Adipocyte (in vitro differentiated cells): ENCODE measurements at places on chromosomes 1 and 21.
A peak's percentile ranks its signal among the peaks of the same experiment; 100 is the strongest.

GRCh38 chr21:38643404-38644023 is 145.2 kb upstream of the ERG start:
- DNase-seq: no peak

DNA sequence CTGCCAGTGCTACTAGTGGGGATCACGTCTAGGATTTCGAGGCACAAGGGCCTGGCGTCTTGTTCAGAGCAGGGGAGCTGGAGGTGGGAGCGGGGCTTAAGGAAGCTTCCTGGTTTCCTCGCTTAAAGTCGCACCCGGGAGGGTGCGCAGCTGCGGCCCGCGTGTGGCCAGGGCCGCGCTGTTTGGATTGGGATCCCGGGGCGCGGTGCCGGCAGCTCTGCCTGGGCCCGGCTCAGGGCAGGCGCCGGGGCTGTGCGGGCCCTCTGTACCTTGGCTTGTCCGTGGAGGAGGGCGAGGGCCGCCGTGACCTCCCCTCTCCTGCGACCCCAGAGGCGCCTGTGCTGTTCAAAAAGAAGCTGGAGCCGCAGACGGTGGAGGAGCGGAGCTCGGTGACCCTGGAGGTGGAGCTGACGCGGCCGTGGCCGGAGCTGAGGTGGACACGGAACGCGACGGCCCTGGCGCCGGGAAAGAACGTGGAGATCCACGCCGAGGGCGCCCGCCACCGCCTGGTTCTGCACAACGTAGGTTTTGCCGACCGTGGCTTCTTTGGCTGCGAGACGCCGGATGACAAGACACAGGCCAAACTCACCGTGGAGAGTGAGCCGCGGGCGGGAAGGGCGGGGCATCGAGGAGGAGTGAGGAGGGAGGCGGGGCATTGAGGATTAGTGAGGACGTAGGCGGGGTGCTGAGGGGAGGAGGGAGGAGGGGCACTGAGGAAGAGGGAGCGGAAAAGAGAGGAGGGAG is 67.8 kb downstream of the OBSCN start:
- DNase-seq: peak; percentile 94

GRCh38 chr1:79128722-79129121 is 122.2 kb upstream of the ADGRL4 start:
- DNase-seq: peak; percentile 74

DNA sequence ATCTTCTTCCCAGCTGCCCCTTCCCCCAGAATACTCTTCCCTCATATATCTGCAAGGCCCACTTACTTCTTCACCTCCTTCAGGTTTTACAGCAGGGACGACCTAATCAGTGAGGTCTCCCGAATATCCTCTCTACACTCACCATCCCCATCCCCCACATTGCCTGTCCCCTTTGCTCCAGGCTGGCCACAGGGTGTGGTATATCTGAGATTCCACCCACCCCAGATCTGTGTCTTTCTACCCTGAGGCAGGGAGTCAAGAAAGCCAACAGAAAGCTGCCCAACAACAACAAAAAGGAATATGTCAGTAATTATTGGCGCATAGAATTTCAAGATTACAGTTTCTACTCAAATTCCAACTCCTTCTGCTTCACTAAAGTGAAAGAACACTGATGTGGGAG is 30.0 kb upstream of the OPRD1 start:
- peak; percentile 69 for DNase-seq

DNA sequence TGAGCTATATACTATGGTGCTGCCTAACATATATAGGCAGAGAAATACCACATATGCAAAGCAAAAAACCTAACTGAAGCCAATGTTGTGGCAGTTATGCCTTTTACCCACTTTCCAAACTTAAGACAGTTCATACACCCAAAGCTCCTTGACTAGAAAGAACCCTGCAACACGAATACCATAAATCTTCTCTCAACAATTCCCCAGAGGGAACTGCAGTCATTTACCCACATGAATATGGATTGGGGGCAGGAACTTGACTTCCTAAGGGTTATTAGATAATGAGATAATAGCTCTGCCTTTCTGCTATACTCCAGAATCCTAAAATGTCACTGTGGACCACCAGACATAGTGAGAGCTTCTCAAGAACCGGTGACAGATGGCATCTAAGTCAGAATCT is 2.9 kb upstream of the ASPM start:
- no peak for DNase-seq

- DNase-seq: peak; percentile 54
These were observed 102.6 kb downstream of the NRIP1 start for GRCh38 chr21:14962217-14962616.

DNA sequence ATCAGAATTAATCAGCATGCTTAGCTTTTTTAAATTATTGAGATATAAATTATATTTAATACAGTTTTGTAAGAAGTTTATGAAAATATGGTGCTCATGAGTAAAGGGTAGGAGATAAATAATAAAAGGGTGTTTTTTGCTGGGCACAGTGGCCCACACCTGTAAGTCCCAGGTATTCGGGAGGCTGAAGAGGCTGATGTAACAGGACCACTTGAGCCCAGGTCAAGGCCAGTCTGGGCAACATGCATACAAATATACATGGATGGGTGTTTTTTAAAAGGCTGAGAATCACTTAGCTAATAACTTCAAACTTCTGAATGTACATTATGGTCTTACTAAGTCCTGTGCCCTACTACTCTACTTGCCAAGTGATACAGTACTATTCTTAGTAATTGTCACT is 73.2 kb downstream of the TRIM33 start:
- DNase-seq: no peak

- DNase-seq: peak; percentile 90
These were observed at the start of gene NAXE for GRCh38 chr1:156591432-156592157. Gene NAXE (plus strand): TSS chr1:156591776. CDS start chr1:156591805, 29 bp downstream.

DNA sequence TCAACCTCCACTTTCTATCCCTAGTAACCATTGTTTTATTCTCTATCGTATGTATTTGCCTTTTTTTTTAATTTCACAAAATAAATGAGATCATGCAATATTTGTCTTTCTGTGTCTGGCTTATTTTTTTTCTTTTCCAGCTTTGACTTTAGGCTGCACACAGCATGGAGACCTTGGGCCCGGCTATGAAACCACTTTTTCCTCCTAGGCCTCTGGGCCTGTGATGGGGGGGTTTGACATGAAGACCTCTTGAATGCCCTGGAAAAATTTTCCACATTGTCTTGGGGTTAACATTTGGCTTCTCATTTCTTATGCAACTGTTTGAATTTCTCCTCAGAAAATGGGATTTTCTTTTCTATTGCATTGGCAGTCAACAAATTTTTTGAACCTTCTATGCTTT is 100.2 kb upstream of the BTG3 start:
- no peak for DNase-seq

GRCh38 chr1:224781800-224782199 is 147.7 kb upstream of the DNAH14 start:
- no peak for DNase-seq

DNA sequence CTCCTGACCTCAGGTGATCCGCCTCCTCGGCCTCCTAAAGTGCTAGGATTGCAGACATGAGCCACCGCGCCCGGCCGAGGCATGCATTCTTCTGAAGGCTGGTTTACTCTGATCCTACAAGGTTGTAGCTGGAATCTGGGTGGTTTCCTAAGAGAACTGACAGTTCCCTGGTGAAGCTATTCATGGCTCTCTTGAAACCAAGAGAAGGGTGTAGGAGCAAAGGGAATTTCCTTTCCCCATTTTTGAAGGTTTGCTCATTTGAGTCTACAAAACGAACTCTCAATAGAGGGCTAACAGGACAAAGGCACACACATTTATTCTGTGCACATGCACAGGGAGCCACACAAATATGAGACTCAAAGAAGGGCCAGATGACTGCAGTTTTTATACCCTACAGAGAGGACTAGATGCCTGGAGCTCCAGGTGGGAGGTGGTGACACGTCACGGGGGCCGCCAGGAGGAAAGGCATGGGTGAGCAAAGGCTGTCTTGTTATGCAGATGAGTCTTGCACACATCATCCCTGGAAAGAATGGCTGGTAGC is 49.5 kb upstream of the ERRFI1 start:
- DNase-seq: peak; percentile 43

DNA sequence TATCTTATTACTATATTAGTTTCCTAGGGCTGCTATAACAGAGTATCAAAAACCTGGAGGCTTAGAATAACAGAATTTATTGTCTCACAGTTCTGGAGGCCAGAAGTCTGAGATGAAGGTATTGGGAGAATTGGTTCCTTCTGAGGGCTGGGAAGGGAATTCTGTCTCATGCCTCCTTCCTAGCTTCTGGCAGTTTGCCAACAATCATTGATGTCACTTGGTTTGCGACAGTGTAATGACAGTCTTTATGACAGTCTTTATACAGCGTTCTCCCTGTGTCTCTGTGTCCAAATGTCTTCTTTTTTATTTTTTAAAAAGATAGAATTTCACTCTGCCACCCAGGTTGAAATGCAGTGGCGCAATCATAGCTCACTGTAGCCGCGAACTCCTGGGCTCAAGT is 15.8 kb upstream of the CENPF start:
- DNase-seq: no peak

DNA sequence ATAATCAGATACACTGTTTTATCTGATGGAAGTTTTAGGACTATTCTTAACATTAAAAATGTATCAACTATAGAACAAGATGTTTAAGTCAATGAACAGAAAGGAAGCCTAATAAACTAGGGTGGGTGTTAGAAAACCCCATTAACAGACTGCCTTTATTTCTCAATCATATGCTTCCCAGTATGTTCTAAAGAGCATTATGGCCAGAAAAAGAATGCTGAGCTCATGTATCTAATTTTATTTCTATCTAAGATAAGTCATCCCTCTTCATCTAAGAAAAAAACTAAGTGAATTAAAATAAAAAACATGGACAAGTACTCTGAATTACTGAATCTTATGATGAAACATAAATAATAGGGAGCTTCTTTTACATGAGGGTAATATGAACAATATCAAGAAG is 86.5 kb upstream of the TTC39A start:
- DNase-seq: no peak

DNA sequence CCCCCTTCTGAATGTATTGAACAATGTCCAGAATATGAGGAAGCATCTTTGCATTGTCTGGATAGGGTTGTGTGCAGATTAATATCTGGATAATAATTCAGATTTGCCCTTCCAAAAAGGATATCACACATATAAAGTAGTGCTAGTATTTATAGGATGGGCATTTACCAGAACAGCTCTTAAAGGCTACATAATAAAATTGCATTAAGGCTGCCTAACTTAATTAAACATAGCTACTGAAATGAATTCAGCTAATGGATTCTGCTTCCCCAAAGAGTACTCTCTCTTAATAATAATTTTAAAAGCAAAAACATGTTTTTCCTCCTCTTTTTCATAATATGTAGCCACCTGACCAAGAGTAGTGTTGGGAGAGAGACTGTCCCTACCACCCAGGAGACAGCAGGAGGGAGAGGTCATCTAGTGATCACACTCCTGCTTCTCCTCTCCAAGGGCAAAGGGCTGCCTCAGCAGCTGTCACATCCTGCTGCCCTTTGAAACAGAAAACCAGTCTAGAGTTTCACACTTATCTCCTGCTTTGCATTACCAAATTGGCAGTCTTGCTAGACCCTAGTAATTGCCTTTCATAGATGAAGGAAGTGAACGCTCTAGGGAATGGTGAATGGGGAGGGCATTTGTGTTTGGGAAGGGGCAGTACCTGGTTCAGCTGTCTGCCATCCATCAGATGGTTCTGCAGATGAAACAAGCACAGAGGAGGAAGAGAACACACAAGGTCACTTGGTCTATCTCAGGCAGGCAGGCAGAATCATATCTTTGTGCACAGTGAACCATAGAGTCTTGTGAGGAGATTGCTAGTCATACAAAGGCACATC is 29.3 kb upstream of the DDAH1 start:
- DNase-seq: no peak

DNA sequence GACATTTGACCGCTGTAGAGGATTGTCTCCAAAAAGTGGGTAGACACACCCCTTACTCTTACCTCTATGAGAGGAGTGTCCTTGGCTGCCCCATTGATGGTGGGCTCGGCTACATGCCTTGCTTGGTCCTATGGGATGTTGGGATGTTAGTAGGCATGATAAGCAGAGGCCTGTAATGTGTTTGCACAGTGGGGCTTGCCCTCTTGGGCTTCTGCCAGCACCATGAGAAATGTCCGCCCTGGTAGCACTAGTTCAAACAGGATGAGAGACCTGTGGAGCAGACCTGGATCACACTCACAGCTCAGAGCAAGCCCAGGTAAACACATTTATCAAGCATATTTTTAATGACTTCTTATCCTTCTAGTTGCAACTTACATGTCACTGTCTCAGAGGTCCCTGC is 54.2 kb downstream of the SH3GLB1 start:
- DNase-seq: no peak

- peak; percentile 20 for DNase-seq
These were observed 20.8 kb upstream of the RLF start for GRCh38 chr1:40140211-40140973.

GRCh38 chr1:168509875-168510791 is 33.7 kb downstream of the XCL2 start:
- DNase-seq: no peak

DNA sequence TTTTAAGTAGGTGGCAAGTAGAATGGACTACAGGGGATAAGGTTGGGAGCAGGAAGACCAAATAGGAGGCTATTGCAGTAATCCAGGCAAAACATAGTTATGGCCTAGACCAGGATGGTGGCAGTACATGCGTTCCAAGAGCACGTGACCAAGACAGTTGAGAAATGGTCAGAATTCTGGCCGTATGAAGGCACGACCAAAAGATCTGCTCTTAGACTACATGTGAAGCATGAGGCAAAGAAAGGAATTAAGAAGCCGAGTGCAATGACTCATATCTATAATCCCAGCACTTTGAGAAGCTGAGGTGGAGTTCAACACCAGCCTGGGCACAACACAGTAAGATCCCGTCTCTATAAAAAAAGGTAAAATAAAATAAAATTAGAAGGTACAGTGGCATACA is 71.3 kb downstream of the LUZP1 start:
- peak; percentile 27 for DNase-seq

- DNase-seq: no peak
These were observed 21.1 kb upstream of the GPR157 start for GRCh38 chr1:9149837-9150581.

GRCh38 chr1:21042929-21043605 is 133.6 kb downstream of the EIF4G3 start:
- peak; percentile 69 for DNase-seq

GRCh38 chr1:244337839-244338238 is 113.9 kb downstream of the ADSS2 start:
- DNase-seq: no peak

- DNase-seq: no peak
These were observed 142.5 kb downstream of the CTH start for GRCh38 chr1:70553567-70553956.

DNA sequence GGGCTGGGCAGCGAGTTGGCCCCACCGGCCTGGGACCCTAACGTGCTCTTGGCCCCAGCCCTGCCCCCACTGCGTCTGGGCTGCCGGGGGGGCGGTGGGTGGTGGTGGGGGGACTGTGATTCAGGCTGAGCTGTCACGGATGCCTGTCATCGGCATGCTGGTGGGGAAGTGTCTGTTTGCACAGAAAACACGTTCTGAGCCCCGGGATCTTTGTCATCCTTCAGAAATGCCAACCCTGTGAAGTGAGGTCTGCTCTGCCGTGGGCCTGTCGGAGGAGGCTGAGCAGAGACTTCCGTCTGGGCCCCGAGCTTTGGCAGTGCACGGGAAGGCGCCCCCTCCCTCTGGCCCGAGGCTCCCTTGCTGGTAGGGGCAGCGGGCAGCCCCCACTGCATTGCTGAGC is 24.3 kb upstream of the PLCH2 start:
- peak; percentile 65 for DNase-seq

GRCh38 chr1:67764633-67765032 is 68.6 kb downstream of the GNG12 start:
- DNase-seq: no peak

GRCh38 chr1:197284966-197285365 is 16.9 kb downstream of the CRB1 start:
- DNase-seq: no peak
